ENCODE measurements at places on chromosomes 2 and 18.

- no peak for DNase-seq
Observed at GRCh38 chr18:43970656-43971055, 693.4 kb upstream of the SYT4 start.

DNA sequence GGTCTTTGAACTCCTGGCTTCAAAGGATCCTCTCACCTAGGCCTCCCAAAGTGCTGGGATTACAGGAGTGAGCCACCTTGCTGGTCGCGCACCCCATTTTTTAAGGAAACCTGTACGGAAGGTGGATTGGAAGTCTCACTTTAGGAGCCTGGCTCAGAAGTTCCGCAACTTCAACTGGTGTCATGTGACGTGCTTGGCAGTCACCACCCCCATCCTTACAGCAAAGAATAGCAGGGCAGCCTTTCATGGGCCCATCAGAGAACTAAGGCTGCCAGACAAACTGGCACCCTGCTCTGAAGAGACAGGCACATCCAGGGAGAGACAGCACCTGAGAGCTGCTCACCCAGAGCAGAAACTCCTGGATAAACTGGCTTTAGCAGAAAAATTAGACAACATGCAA is 3.3 kb upstream of the SLC66A2 start:
- DNase-seq: no peak

GRCh38 chr2:185674232-185674631 is 64.4 kb upstream of the FSIP2 start:
- no peak for DNase-seq

GRCh38 chr2:132477436-132477835 is 60.8 kb downstream of the GPR39 start:
- no peak for DNase-seq

DNA sequence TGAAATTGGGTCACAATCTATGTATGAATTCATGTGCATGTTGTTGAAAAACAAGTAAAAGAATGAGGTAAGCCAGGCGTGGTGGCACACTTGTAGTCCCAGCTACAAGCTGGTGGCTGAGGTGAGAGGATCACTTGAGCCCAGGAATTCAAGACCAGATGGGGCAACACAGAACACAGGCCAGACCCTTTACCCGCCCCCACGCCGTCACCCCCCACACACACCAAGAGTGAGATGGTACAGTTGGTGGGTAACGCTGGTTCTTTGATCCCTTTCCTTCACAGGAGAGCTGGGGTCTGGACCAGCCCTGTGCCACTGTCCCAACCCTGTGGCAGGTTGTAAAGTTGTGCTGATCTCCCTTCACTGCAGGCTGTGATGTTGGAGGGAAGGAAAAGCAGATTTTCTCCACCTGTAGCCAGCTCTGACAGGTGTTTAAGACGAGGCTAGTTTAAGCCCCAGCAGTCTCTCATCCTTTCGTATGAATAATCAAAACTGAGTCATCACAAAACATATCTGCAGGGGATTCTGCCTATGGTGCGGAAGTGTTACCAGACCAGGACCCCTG is 13.6 kb downstream of the B3GNT2 start:
- DNase-seq: no peak

DNA sequence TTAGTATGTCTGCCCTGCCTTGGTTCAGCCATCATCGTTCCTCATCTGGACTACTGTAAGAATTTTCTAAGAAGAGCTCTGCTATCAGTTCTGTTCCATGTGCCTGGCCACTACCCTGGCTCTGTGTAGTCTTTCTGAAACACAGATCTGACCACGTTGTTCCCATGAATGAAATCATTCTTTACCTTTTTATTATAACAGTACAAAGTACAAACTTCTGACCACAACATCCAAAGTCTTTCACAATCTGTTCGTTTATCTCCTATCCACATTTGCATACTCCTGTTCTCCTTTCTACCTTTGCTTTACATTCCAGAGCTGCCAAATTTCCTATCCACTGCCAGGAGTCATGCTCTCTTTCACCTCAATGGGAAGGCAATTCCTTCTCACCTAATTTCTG is 284.6 kb upstream of the LRP1B start:
- no peak for DNase-seq

DNA sequence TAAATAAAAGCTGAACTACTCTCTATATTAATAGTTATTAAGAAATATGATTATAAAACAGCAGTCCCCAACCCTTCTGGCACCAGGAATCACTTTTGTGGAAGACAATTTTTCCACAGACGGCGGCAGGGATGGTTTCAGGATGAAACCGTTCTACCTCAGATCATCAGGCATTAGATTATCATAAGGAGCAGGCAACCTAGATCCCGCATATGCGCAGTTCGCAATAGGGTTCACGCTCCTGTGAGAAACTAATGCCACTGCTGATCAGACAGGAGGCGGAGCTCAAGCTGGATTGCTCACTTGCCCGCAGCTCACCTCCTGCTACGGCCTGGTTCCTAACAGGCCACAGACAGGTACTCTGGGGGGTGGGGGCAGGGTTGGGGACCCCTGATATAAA is 19.3 kb upstream of the DSG2 start:
- DNase-seq: no peak

Measured in activated gamma-delta T cell treated with Interleukin-2 at 50 U/mL for 16 hours (primary cell).